ENCODE measurements at places on chromosomes 13 and 19.

- DNase-seq = no peak
These were observed 378.5 kb downstream of the MYO16 start for GRCh38 chr13:109007946-109008345.

DNA sequence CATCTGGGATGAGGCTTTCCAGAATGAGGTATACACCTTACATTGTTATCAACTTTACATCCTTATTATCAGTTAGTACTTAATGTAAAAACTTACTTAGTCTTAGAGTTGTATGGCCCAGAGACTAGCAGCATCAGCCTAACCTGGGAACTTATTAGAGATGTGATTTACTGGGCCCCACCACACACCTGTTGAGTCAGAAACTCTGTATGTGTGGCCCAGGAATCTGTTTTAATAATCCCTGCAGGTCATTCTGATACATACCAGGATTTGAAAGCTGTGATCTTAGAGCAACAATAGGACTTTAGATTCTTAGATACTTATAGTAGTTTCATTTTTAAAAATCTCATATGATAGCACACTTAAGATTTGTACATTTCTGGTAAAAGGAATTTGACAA, 17.4 kb downstream of the FNDC3A start:
- DNase-seq = no peak

- DNase-seq = no peak
These were observed 18.4 kb upstream of the SIGLEC14 start for GRCh38 chr19:51664997-51665396.

DNA sequence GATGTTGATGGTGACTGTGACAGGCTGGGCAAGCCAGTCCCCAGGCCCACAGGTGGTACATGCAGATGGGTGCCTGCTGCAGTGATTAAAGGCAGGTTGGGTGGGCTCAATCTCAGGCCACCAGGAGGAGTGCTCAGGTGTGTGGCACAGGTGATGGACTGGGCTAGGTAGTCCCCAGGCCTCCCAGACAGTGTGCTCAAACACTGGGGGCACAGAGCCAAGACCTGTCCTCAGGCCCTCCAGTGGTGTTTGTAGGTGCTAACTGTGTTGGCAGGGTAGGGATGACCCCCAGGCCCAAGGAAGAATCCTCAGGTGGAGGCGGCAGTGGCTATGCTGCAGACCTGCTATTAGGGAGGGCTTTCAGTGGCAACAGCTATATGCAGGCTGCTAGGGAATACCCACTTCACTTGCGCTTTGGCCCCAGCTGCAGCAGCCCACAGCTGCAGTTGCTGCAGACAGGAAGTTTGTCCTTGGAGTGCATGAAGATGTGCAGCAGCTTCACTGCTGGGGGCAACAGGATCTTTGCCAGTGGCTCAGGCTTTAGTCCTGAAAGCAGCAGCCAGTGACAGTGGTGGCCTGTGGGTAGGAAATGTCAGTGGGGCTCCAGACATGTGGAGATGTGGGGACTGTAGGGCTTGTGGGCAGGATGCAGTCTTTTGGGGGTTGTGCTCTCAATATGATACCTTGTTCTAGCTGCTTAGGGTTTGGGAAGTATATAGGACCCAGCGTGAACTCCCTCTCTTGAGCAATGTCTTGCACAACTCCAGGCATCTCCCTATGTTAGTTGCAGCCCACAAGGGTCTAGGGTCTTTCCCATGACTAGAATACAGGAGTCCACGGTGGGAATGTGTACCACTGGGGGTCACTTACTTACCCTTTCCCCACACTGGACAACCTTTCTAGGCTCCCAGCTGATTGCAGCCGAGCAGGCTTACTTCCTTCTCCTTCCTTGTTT, 54.1 kb upstream of the MLNR start:
- no peak for DNase-seq

DNA sequence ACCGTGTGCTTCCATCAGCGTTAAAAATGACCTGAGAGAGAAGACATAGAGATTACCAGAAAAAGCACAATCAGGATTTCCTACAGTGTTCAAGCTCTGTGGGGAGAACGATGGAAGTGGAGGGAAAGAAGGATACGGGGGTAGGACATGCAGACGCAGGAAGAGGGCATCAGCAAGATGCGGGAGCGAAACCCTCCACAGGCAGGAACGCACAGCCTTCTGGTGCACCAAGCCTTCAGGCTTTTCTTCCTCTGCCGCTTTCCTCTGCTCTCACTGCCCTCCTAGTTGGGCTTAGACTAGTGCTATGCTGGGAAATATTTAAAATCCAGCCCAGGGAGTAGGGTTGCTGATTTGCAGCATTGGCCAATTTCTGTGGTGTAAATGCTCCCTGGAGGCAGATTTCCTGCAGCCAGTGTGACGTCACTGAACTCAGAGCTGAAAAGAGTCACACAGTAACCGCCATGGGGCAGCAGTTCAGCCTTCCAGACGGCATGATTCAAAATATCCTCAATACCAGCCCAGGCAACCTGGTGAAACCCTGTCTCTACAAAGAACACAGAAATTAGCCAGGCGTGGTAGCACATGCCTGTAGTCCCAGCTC, 205.1 kb upstream of the SOX1 start:
- DNase-seq = no peak

GRCh38 chr19:55550321-55550650, 4.9 kb upstream of the SBK3 start:
- no peak for DNase-seq

DNA sequence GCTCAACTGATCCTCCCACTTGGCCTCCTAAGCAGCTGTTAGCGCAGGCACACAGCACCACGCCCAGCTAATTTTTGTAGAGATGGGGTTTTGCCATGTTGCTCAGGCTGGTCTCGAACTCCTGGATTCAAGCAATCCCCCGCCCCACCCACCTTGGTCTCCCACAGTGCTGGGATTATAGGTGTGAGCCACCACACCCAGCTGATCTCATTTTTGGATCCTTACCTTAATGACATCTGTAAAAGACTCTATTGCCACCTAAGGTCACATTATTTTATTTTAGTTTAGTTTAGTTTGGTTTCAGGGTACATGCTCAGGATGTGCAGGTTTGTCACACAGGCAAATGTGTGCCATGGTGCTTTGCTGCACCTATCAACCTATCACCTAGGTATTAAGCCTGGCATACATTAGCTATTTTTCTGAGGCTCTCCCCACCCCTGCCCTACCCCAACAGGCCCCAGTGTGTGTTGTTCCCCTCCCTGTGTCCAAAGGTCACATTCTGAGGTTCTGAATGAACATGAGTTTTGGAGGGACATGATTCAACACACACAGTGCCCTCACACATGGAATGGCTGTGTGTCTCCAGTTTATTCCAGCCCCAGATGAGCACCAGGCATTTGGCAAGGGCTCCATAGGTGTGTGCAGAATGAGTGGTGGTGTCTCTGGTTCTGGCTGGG, 1.3 kb downstream of the OR10H5 start:
- no peak for DNase-seq
